ENCODE measurements at places on chromosomes 5 and 9.

DNA sequence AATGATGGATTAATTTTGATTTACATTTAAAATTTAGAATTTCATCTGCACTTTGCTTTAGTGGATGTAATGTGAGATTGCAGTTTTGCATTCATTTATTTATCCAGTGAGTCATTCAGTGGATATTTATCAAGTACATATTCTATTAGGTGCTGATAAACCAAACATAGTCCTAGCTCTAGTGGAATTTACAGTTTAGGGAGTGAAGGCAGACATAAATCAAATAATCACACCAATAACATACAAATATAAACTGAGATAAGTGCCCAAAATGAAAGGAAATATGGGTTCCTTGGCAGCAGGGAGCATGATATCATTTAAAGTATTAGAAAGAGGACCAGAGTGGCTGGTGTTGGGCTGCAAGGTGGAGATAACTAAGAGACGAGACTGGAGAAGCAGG is 14.7 kb upstream of the NIPBL start:
- no peak for DNase-seq

DNA sequence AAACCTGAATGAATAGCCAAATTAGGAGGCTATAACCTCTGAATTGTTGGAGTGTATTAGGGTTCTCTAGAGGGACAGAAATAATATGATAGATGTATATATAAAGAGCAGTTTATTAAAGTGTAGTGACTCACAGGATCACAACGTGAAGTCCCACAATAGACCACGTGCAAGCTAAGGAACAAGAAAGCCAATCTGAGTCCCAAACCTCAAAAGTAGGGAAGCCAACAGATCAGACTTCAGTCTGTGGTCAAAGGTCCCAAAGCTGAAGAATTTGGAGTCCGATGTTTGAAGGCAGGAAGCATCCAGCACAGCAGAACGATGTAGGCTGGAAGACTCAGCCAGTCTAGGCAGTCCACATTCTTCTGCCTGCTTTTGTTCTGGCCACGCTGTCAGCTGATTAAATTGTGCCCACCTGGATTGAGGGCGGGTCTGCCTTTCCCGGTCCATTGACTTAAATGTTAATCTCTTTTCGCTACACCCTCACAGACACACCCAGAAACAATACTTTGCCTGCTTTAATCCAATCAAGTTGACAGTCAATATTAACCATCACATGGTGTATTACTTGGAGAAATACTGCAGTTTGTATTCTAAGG is 550.6 kb downstream of the CDH10 start:
- DNase-seq, result no peak

DNA sequence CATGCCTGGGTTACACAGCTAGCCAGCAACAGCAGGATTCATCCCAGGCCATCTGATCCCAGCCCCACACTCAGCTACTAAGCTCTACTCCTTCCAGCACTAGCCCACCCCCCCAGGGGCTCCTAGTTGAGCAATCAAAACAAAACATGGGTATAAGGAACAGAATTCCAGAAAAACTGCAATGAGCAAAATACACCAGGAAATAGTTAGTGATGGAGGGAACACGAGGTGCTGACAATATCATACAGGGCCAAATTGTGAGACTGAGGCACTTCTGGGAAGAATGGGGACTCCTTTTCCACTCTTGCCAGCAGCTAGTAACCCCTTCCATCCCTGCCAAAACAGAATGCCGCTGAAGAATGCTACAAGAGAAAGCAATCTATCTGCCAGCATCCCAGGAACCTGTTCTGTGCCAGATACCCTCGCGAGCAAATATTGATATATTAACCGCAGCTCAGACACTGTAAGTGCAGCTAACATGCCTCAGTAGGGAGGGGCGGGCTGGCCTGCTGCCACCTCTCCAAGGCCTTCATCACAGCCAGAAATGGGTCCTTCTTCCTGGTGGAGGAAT is 161.4 kb downstream of the SLIT3 start:
- no peak for DNase-seq

- DNase-seq, result no peak
Observed at GRCh38 chr9:114421147-114421546, 33.4 kb upstream of the AKNA start.

DNA sequence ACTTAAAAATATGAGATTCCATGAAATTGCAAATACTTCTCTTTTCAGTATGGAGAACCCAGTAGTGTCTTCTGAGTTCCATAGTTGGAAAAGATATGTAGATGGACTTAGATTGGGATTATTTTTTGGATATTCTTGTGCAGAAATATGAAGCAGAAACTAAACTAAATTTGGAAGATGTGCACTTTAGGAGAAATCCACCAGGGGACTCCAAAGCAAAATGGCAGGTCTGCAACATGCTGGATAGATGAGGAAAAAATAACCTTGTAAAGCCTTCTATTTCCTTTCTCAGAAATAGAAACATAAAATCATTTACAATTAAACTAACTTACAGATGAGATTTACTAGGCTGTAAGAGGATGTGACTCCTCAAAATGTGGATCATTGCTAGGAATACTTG is 49.2 kb upstream of the MINAR2 start:
- no peak for DNase-seq

DNA sequence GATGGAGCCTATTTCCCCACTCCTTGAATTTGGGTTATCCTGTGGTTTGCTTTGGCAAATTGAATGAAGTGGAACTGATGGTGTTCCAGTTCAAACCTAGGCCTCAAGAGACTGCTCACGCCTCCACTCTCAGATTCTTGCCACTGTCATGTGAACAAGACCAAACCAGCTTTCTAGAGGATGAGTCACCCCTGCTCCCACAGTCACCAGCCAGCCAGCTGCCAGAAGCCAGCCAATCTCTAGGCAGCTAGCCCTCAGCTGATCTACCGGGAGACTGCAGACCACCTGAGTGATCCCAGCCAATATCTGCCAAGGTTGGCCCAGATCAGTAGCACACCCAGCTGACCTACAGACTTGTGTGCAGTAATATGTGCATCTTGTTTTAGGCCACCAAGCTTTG is 300.6 kb downstream of the TMEM38B start:
- no peak for DNase-seq

GRCh38 chr5:174616036-174616435 is 108.3 kb upstream of the MSX2 start:
- no peak for DNase-seq

- DNase-seq, result no peak
Observed at GRCh38 chr5:173806270-173807035, 81.7 kb upstream of the CPEB4 start.

DNA sequence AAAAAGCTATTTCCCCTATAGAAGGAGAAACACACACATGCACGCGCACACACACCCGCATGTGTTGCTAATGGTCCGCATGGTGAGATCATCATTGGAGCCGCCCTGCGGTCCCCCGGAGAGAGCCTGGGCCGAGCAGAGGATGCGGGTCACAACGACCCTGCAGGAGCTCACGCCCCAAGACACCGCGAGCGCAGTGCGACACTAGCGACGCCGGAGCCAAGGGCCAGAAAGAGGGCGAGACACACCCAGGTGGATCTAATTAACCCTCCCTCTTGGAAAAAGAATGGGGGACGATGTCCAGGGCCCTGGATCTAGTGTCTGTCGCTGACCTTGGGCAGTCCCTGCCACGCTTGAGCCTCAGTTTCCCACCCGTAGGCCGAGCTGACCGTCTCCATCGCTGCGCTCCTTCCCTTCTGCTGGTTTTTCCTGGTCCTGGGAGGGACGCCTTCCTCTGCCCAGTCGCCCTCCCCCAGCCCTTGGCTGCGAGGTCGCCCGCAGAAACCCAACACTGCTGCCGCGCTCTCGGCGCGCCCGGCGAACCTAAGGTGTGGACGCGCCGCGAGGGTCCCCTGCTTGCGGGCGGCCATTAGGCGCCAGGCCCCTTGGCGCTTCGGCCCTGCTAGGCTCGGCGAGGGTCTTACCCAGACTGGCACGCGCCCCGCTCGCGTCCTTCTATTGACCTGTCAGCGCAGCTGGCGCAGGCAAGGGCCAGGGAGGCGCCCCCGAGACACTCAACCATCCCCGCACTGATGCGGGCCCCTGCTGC is 47.5 kb upstream of the RNF20 start:
- no peak for DNase-seq

GRCh38 chr5:140011297-140011802 is 31.7 kb downstream of the NRG2 start:
- DNase-seq, result no peak

DNA sequence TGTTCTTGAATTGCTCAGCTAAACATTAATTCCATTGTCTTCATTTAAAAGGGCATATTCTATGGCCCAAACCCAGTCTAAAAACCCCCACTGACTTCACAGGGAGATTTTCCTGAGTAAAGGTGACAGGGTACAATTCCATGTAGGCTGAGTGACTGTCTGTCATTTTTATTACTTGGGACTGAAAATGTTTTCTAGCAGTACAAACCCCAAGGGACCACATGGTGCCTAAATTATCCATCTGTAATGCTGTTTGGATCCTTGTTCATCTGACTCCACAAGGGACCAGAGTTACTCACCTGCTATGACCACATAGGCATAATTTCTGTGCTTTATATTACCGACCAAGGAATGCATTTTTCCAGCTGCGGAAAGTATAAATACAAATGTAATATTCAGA is 349.1 kb downstream of the ZNF608 start:
- no peak for DNase-seq

DNA sequence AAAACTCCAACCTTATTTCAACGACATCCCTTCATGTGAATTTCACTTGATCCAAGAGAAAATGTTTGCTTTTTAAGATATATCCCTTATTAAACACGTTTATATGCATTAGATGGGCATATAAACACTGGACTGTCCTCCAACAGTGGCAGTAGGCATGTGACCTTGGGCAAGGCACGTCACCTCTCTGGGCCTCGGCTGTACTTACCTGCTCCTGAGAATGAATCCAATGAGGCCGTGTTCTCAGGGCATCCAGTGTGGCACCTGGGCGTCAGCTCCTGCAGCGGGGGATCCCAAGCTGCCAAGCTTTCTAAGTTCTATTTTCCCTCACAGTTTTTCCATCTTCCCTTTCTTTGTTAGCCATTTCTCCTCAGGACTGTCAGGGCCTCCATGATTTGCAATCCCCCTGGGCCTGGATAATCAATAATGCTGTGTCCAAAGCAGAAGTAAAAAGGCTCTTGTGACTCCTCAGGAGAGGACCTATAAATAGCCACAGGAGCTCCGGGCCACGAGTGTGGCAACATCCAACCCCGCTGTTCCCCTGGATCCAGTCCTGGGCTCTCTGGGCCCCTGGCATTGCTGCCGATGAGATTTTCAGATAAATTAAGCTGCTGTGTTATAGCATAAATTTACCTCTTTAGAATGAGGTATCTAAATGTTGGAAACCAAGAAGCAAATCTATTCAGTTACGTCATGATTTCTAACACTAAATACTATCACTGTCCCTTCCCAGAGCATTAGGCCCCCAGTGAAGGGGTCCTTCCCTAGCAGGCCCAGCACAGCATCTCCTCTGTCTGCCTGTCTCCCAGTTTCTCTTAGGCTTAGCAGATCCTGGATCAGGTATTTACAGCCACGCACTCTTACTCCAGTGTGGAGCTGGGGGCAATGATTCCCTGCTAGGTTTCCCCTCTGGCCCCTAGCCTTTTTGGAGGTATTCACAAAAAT is 76.8 kb downstream of the PTPN3 start:
- DNase-seq, result no peak

GRCh38 chr5:79990205-79990597 is 861 bp downstream of the MTX3 start:
- no peak for DNase-seq

DNA sequence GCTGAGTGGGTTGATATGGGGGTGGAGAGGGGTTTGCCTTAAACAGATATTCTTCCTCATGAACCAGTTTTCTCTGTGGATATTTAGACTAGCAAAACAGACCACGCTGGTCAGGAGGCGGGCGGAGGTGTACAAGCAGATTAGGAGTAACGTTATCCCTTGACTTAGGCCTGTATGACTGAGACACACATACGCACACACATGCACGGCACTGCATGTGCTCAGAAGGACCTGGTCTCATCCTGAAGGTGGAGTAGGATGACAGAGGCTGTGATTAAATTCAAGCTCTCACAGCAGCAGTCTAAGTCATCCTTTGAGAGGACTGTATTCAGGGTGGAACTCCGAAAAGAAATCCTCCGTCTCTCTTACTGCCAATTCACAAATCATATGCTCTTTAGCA is 209.7 kb downstream of the DIRAS2 start:
- no peak for DNase-seq

DNA sequence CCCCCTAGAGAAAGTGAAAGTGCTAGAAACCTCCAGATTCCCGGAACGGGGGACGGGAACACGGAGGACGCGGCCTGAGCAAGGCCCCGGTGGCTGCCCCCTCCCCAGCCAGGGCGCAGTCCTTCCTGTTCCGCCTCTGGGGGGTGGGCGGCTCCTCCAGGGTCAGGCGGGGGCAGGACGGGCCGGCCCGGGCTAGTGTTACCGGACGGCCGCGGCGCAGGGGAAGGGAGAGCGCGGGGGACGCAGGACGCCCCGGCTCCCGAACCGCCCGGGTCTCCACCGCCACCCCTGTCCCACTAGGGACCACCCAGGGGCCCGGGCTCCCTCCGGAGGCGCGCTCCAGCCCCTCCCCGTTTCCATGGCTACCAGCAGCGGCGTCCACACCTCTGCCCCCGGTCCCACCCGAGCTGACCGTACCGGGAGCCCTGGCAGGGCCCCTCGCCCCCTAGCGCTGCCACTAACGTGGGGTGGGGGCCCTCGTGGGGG is 579 bp downstream of the SLC12A7 start:
- DNase-seq, result no peak

- no peak for DNase-seq
Observed at GRCh38 chr5:64872044-64872443, 103.3 kb downstream of the CWC27 start.

GRCh38 chr5:44907396-44907795 is 98.6 kb downstream of the MRPS30 start:
- DNase-seq, result no peak

- no peak for DNase-seq
Observed at GRCh38 chr5:11037080-11037479, 276.0 kb upstream of the DAP start.

- no peak for DNase-seq
Observed at GRCh38 chr5:60295423-60295822, 401.9 kb upstream of the PDE4D start.

DNA sequence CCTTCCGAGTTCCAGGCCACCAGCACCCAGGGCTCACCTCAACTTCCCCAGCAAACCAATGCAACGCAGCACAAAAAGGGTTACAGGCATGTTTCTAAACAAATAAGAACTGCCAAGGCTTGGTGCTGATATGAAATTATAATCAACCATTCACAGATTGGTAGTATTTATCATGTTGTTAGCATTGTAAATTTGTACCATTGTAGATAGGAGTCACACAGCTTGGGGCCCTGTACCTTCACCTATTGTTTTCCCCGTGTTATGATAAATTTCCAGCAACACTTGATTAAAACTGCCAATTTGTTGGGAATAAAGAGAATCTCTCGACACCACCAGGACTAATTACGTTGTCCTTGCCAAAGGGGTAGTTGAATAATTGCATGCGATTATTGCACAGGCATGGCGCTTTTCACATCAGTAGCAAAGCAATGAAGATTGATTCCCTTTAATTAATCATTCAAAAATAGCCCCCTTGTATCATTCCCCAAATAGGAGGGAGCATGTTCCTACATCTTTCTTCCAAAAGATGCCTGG is 454.1 kb downstream of the ZNF608 start:
- DNase-seq, result no peak

GRCh38 chr9:18910435-18910834 is 122.6 kb downstream of the SAXO1 start:
- no peak for DNase-seq
